ENCODE measurements at places on chromosomes 2 and 18. TPM values are rescaled to one million over a fixed set of nuclear protein-coding genes. Genes with fewer than 3 reads are reported as not detected.
A peak's percentile ranks its signal among the peaks of the same experiment; 100 is the strongest.

DNA sequence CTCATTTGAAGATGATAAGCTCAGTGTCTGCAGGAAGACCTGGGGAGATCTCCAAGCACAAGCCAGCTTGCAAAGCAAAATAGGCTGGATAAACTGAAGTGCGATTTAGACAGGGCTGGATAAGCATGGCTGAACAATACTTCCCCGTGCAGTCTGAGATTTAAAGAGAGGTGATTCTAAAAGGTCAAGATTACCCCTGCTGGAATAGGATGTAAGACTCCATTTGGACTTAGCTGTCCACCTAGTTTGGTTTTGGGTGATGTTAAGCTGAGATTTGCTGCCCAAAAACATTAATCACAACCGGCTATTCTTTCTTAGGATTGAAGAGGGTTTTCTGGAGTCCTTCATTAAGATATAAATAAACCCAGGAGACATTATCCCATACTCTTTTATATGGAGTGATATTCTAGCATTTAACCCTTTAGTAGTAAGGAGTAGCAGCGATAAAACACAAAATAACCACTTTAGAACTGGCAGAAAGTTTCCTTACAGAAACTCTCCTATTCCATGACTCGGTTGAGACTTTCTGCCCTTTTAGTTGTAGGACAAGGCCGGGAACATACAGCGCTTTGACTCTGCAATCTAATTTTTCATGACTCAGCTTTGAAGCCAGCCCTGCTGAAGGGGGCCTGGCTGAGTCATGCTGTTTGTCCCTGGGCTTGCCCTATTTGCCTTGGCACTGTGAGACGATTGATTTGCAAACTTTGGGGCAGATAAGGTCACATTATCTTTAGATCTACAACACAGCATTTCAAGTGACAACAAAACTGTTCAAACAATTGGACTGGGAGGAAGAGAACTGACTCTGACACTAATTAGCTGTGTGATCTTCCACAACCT lies 238.2 kb downstream of the GCA start:
- DNase-seq: peak; percentile 25

- no peak for DNase-seq
Measured at GRCh38 chr2:98240786-98241398, 105.4 kb upstream of the CNGA3 start.

DNA sequence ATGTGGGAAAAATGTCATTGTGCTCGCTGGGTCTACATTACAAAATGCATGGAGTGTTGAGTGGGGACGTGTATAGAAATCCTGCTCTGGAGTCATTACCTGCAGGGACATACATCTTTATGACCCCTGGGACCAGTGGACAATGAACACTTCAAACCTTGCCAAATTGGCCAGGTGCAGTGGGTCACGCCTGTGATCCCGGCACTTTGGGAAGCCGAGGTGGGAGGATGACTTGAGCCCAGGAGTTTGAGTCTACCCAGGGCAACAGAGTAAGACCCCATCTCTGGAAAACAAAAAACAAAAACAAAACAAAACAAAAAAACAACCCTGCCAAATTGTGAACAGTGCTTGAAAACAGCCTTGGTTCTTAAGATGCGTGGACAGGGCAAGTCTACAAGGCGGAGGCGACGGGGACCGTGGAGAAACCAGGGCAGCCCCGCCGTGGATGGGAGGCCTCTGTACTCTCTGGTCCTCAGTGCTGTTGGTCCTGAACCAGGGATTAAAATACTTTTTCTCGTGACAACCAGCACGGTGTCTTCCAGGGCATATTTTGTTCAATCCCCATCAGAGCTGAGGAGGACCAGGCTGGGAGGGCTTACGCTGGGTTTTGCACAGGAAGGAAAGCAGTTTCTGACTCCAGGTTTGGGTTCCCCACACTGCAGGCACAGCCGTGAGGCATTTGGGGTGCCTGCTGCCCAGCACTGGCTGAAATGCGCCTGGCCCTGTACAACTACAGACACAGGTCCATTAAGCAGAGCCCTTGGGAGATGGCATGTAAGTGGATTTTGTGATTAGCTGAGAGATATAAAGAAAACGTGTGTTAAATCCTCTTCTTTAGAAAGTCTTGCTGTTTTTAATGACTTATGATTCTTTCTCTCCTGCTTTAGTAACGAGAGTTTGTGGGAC lies 13.7 kb downstream of the COLEC11 start:
- DNase-seq: no peak

GRCh38 chr2:137942037-137942832 lies 22.0 kb upstream of the HNMT start:
- DNase-seq: no peak

DNA sequence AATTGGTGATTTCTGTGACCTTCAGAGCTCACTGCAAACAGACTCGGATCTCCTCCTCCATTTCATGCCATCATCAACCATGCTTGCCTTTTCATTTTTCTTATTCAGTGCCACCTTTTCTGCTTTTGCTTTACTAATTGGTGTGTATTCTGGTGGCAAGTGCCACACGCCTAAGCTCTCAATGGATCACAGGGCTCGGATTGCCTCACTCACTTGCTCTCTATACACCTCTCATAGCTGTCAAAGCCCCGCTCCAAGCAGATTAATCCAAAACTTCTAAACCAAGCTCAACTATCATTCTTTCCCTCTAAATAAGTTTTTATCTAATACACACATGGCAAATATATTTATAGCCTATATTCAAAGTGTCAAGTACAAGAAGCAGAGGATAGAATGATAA lies 86.4 kb downstream of the PLEKHM3 start:
- no peak for DNase-seq

GRCh38 chr2:213032607-213033006 lies 118.8 kb downstream of the IKZF2 start:
- no peak for DNase-seq

GRCh38 chr18:80253871-80254492 lies 6.7 kb upstream of the PARD6G start:
- no peak for DNase-seq

DNA sequence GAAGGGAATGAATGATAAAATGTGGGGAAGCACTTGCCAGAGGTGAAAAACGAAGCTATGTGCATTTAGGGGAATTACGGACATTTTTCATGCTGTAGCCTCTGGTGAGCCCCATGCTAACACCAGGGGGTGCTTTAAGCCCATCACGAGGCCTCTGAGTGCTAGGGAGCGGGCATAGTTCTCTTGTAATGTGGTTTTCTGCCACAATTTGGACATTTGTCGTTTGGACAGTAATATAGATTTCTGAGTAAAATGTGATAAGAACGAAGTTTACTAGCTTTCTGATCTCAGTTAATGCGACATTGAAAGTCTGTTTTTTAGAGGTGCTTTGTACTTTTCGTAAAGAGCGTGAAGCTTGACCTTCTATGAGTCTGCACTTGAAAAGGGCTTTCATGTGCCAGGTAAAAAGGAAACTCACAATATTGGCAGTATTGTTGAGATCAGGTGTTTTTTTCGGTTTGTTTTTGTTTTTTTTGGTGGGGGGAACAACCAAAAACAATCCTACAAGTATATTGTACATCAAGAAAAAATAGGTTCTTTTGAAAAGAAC lies 50.6 kb downstream of the TRAF3IP1 start:
- DNase-seq: peak; percentile 35

DNA sequence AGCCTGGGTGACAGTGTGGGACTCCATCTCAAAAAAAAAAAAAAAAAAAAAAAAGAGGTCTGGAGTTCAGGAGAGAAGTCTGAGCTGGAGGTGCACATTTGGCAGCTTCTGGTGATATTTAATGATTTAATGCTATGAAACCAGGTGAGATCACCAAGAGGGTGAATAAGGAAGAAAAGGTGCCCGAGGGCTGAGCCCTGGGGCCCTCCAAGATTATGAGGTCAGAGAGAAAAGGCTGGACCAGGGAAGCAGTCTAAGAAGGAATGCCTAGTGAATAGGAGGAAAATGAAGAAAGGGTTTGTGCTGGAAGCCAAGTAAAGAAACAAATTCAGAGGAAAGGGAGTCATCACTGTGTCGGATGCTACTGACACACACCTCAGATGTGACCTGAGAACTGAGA lies 88.0 kb upstream of the PELI1 start:
- DNase-seq: no peak

GRCh38 chr2:235105821-235106359 lies 154.1 kb downstream of the SH3BP4 start:
- peak; percentile 50 for DNase-seq

The CENPA gene
- 11.6 TPM for polyA plus RNA-seq

The GULP1 gene
- polyA plus RNA-seq: 33.7 TPM

The ABCB11 gene
- polyA plus RNA-seq: not detected

The ALK gene
- not detected for polyA plus RNA-seq
